ENCODE measurements at places on chromosomes 7 and 10.

DNA sequence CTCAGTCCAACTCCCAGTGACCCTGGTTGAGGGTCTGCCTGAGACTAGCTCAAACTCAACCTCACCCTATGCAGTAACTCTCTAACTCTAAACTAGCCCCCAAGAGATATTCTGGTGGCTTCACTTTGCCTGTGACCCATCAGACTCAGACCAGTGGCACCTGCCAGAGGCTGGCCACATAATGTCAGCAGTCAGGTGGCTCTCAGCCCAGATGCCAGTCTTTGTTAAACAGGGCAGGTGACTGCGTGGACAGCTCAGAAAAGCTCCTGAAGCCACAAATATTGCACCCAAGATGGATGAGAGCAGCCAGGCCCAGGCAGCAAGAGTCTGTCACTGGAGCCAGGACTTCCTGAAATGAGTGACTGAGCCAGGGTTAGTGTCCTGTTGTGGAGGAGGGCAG lies 129.7 kb upstream of the TCF7L2 start:
- no peak for DNase-seq

DNA sequence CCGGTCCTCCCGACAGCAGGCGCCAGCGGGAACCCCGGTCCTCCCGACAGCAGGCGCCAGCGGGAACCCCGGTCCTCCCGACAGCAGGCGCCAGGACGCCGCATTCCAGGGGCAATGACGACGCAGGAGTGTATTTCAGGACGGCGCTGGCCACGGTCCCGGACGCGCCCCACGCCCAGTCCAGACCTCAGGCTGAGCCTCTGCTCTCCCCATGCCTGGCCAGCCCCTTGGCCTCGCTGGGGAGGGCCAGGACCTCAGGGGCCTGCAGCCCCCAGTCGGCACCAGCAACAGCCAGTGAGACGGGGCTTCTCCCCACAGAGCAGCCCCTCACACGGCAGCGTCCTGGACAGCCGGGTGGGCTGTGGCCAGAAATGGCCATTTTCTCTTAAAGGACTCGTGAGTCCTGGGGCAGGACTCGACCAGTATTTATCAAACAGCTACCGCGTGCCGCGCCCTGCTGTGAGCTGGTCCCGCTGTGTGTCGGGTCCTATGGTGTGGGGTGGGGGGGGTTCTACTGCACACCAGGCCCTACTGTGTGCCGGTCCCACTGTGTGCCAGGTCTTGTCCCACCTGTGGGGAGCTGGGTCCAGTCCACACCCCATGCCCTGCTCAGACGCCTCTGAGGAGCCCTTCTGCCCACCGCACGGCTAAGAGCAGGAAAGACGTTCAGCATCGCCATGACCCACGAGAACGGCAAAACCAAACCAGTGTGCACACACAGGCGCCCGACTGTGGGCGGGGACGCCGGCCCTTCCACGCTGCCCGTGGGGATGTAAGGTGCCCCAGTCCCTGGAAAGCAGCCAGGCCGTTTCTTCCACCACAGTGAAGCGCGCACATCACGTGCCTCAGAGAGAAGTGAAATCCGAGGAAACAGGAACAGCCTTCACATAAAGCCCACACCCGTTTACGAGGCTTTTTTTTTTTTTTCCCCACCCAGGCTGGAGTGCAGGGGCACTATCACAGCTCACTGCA lies 33.3 kb downstream of the GET4 start:
- DNase-seq, result no peak

GRCh38 chr7:132882714-132883428 lies 199.0 kb downstream of the CHCHD3 start:
- DNase-seq, result no peak

DNA sequence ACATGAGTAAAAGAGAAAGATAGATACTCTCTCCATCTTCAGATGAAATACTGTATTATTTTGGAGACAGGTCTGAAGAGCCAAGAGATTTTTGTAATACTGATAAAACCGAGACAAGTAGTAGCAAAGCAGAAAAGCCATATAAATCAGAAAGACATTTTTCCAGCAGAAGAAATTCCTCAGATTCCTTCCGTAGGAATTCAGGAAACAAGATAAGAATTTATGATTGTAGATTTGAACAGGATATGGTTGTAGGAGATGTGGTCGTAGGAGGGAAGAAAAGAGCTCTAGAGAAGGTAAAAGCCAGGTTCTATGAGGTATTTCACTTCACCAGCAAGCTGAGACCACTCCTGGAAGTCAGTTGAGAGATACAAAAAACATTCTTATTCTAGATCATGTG lies 17.6 kb upstream of the AASS start:
- no peak for DNase-seq

- DNase-seq, result no peak
These were observed 188.8 kb downstream of the GFRA1 start for GRCh38 chr10:116084161-116084560.

DNA sequence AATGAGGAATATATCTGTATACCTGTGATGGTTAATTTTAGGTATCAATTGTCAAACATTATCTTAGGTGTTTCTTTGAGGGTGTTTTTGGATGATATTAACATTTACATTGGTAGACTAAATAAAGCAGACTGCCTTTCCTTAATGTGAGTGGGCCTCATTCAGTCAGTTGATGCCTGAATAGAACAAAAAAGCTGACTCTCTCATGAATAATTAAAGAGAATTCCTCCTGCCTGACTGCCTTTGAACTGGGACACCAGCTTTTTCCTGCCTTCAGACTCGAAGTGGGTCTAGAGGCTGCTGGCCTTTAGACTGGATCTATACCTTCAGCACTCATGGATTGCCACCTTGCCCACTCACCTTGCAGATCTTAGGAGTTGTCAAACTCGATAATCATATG lies 117.9 kb upstream of the TMEM168 start:
- no peak for DNase-seq

GRCh38 chr7:151447901-151448260 lies 7.9 kb upstream of the CRYGN start:
- no peak for DNase-seq

DNA sequence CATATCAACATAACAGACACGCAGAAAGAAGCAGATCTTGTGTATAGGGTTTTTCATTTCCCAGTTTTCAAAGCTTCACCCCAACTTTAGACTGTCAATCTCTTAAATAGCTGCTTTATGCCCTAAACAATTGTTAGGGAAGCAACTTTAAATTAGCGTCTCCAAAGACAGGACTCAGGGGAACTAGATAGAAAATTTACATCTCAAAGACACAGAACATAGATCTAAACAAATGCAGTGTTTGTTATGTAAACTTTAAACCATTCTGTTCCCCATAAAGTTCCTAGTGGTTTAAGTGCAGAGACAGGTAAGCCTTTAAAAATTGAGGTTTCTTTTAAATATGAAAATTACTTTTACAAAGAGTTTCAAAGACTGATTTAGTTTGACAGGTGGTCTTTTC lies 379.2 kb upstream of the GHITM start:
- no peak for DNase-seq

- no peak for DNase-seq
These were observed 3.1 kb upstream of the EVX1 start for GRCh38 chr7:27239387-27240014.

- DNase-seq, result no peak
These were observed 19.6 kb downstream of the GIMAP5 start for GRCh38 chr7:150756858-150757257.

GRCh38 chr10:11337516-11337915 lies 273.9 kb downstream of the USP6NL start:
- no peak for DNase-seq

- no peak for DNase-seq
These were observed 283.6 kb upstream of the LRRTM3 start for GRCh38 chr10:66642217-66642616.

- DNase-seq, result no peak
These were observed 20.3 kb upstream of the HECTD2 start for GRCh38 chr10:91389636-91390512.

DNA sequence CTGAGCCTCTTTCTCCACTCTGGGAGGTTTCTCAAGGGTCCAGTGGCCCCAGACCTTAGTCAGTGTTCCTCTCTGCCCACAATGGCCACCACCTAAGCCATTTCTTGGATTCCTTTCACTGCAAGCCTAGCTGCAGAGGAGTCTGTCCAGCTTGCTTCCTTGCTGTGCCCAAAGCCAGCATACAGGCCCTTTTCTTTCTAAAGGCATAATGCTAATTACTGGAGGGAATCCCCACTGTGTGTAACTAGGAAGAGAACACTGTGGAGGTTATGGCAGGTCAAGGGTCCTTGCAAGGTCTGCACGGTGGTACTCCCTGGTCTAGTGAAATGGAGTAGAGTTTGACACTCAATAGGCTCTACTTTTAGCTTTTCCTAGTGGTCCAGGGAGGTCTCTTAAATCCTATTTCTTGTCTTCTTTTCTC lies 70.4 kb upstream of the CC2D2B start:
- no peak for DNase-seq

DNA sequence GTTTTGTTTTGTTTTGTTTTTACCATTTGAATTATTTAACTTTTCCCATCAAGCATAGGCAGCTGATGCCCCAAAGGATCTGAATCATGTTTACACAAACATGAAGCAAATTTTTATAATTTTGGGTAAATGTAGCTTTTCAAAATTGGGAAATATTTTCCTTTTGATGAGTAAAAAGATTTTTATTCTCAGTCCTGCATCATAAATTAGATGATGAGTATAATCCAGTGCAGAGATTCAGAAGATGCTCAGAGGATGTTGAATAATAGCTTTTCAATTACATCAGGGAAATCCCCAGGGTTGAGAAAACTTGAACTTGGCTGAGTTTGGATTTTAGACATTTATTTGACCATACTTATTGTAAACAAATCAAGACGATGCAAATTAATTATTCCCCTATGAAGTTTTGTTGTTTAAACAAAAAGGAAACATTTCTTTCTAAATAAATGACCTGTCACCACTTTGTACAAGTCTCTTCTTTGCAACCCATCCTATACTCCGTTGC lies 121.7 kb downstream of the FAM204A start:
- DNase-seq, result no peak

- no peak for DNase-seq
These were observed 501.9 kb upstream of the SEMA3D start for GRCh38 chr7:85688712-85689111.

GRCh38 chr10:129955601-129956285 lies 8.3 kb downstream of the EBF3 start:
- no peak for DNase-seq

DNA sequence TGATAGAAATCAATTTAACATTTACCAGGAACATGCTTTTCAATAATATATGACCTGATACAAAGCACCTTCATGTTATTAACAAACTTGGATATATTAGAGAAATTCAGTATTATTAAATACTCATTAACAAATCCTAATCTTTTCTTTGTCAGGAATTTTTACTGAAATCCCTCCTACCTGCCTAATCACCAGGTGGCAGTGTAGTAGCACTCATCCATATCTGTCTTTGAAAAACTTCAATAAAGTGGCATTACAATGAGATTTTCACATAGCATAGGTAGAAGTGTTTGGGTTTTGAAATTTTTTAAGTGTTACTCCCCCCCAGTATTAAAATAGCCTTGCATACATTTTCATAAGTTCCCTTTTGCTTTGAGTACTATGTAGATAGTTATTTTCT lies 1246.6 kb upstream of the LRRN3 start:
- no peak for DNase-seq

DNA sequence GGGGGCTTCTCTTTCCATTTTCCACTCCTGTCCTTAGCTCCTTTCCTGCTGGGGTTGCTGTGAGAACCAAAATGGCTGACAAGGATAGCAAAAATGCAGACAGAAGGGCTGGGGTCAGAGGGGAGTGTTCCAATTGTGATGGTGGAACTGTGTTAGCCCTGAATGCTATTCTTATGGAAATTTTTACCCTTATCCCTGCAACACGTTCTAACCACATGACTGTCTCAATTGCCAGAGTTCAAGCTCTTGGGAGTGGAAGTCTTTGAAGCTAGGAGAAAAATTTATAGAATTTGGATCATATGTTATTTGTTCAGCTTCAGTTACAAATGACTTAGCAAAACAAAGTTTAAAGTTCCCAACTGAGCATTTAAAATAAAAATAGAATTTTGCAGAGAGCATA lies 134.1 kb downstream of the ADCYAP1R1 start:
- DNase-seq, result no peak

GRCh38 chr7:78492146-78492545 lies 693.6 kb downstream of the PHTF2 start:
- DNase-seq, result no peak
